Stimulated activated CD8-positive, alpha-beta memory T cell treated with anti-CD3 and anti-CD28 coated beads, Interleukin-15, amount 100 ng/mL, for 4 hours (primary cell): ENCODE measurements at places on chromosomes 6 and 20.

- no peak for DNase-seq
Observed at GRCh38 chr6:163573503-163574179, 159.1 kb downstream of the QKI start.

GRCh38 chr6:169950558-169950957 lies 199.1 kb downstream of the ERMARD start:
- DNase-seq: no peak

DNA sequence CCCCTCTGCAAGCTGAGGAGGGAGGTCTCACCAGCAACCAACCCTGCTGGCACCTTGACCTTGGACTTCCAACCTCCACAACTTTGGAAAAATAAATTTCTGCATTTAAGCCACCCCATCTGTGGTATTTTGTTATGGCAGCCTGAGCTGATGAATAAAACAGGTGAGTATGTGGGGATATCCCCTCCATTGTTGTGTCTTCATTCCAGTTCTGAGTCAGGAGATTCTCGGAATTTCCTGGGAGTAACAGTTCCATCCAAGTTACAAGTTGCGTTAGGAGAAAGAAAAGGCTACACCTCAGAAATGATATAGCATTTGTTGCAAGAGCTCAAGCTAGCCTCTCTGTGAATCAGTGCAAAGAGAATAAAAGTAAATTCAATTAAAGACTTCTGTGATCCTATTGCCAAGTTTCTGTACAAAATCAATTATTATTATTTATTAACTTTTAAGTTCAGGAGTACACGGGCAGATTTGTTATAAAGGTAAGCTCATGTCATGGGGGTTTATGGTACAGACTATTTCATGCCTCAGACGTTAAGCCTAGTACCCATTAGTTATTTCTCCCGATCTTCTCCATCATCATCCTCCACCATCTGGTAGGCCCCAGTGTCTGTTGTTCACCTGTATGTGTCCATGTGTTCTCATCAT lies 153.0 kb downstream of the NKAIN2 start:
- DNase-seq: no peak

DNA sequence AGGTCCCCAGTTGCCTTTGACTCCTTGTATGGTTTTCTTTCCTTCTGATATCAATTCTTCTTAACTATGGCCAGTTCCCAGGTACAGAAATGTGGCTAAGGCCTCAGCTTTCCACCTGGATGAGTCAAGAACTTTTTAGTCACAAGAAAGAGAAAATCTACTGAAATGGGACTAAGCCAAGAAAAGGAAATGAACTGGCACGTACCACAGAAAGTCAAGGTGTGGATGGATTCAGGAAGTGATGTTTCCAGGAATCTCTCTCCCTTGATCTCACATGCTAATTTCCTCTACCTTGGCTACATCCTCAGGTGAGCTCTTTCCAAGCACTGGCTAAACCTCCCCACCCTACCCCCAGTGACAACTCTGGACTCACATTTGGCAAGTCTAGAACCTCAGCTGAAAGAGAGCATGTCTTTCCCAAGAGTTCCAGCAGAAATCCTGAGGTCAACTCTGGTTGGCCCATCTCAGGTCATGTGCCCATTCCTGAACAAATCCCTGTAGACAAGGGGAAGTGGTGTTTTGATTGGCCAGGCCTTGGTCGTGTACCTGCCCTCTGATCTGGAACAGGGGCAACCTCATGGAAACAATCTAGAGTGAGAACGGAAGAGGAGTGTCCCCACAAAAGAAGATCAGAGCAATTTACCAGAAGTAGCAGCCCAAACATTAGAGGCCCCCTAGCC lies 205.3 kb downstream of the NFATC2 start:
- no peak for DNase-seq

- no peak for DNase-seq
Observed at GRCh38 chr6:41624621-41625380, 13.5 kb upstream of the MDFI start.

DNA sequence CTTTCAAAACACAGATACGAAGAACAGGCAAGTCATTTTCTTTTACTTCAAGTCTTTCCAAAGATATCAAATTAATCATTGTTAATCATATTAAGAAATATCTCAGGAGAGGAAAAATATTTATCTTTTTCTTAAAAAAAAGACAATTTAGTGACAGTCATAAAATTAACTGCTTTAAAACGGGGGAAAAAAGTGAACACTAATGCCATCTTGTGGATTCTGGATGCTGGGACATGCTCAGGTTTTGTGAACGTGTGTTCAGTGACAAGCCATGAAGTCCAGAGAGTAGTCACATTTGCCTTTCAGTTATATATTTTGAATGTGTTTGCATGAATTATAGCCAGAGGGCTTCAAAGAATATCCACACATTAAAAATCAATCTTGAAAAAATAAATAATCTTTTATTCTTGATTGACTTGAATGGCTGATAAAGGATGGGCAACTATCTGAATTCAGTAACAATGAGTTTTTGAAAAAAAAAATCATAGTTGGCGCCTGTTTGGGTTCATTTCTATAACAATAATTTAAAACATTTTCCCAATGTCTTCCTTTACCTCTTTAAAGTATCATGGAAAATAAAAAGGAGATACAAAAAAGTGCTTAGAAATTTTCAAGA lies 74.7 kb upstream of the NOX3 start:
- no peak for DNase-seq

GRCh38 chr6:18613319-18613925 lies 226.3 kb downstream of the RNF144B start:
- no peak for DNase-seq

DNA sequence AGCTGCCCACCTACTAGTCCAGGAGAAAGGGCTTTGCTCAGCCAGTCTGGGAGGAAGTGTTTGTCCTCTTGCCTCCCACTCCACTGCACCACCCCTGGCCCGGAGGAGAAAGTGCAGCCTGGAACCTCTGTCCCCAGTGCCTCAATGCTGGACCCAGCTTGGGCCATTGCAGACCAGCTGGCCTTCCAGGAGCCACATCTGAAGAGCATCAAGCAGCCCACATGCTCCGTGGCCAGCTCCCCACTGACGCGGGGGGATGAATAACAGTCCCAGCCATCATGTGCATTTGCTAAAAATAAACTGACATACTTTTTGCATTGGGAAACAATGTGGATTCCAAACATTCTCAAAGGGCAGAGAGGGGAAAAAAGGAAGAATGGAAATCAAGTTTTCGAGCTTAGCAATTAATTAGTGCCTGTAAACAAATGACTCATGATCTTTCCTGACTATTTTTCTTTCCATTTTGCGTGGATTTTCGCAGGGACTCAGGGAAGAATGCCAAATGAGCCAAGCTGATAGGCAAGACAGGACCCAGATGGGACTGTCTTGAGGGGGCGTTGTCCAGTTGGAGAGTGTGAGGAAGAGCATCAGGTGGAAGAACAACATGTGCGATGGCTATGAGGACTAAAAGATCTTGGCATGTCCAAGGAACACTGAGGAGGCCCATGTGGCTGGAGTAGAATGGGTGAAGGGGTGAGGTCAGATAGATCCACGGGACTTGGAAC lies 34.1 kb downstream of the CEBPB start:
- no peak for DNase-seq
